ENCODE measurements at places on chromosomes 3 and 15. TPM values are rescaled to one million over a fixed set of nuclear protein-coding genes. Genes with fewer than 3 reads are reported as not detected.

DNA sequence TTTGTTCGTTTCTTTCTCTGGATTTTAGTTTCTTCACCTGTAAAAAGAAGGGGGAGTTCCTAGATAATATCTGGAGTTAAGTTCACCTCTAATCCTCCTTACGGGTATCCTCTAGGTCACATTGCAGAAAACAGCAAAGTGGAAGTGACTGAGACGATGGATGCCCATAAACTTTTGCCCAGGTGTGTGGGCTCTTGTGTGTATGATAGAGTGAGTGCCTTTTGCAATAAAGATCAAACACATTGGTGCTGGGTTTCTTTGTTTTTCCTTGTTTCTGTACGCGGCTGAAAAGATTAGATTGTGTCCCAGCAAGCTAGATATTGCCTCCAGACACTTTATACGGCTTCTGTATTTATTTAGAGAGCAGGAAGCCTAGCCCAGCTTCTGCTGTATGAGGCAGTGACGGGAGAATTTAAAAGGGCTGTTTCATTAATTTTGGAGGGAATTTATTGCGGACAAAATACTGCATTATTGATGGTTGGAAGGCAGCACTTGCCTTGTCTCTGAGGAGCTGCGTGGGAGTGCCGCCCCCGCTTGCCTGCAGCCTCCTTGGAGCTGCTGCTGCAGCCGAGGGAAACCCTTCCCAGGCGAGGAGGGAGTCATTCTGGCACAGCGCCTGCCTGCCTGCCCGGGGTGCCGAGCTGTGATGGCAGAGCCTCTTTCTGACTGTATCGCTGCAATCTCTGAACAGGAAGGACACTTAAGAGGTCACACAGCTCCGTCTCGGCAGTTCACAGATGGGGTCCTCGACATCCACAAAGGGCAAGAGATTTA is 38.5 kb downstream of the PYDC2 start:
- H3K4me3 ChIP-seq, result no peak overlapping the region
- H3K36me3 ChIP-seq, result no peaks in the 10 kb centered on the region
- no peaks in the 10 kb centered on the region for H3K4me1 ChIP-seq
- no peak overlapping the region for H3K27ac ChIP-seq
- peaks cover 12% of the 10 kb centered on the region for H3K27me3 ChIP-seq

DNA sequence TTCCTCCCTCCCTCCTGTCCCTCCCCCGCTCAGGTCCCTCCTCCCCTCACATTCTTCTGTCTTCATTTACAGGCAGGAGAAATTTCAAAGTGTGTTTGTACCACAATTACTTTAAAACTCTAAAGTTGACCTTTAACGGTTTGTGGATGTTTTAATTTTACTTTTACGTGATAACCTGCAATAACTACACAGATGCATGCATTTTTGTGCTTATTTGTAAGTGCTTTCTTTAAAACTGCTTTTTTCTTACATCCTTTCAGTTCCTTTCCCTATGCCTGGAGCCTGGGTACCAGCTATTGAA is 51.8 kb upstream of the CGNL1 start:
- peaks cover 15% of the 10 kb centered on the region for H3K4me1 ChIP-seq
- no peak overlapping the region for H3K4me3 ChIP-seq
- no peak overlapping the region for H3K27ac ChIP-seq
- no peaks in the 10 kb centered on the region for H3K36me3 ChIP-seq
- H3K27me3 ChIP-seq, result peaks cover under 1% of the 10 kb centered on the region
- no peak for DNase-seq

GRCh38 chr15:49185473-49185872 is 15.4 kb downstream of the GALK2 start:
- H3K4me3 ChIP-seq, result no peak overlapping the region
- no peak overlapping the region for H3K27ac ChIP-seq
- peaks cover 13% of the 10 kb centered on the region for H3K4me1 ChIP-seq
- H3K27me3 ChIP-seq, result no peaks in the 10 kb centered on the region

- H3K4me3 ChIP-seq, result peak overlapping the region; percentile 75
- peaks cover 52% of the 10 kb centered on the region for H3K36me3 ChIP-seq
- DNase-seq, result no peak
Observed at GRCh38 chr15:85692873-85693272, 101.9 kb downstream of the KLHL25 start.

GRCh38 chr15:29220852-29221251 is 48.8 kb downstream of the NSMCE3 start:
- H3K27me3 ChIP-seq, result peaks cover 9% of the 10 kb centered on the region
- H3K36me3 ChIP-seq, result no peaks in the 10 kb centered on the region
- no peak overlapping the region for H3K4me3 ChIP-seq

DNA sequence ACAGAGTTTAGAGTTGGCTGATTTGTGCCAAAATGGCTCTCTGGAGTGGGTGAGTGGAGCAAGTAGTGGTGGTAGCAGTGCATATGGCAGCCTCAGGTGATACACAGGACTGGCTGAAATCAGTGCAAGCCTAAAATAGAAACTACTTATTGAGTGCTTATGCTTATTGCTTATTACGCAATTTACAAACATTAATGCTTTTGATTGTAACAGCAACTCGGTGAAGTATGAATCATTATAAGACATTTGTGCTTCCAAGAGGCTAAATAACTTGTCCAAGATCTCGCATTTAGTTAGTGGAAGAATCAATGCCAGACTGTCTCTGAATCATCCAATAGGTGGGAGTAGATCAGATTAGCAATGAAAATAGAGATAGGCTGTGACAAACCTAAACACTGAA is 353.8 kb downstream of the NAALADL2 start:
- H3K27me3 ChIP-seq, result no peaks in the 10 kb centered on the region
- H3K27ac ChIP-seq, result no peak overlapping the region
- H3K4me1 ChIP-seq, result no peaks in the 10 kb centered on the region
- no peak for DNase-seq
- H3K36me3 ChIP-seq, result no peaks in the 10 kb centered on the region
- H3K4me3 ChIP-seq, result no peak overlapping the region

DNA sequence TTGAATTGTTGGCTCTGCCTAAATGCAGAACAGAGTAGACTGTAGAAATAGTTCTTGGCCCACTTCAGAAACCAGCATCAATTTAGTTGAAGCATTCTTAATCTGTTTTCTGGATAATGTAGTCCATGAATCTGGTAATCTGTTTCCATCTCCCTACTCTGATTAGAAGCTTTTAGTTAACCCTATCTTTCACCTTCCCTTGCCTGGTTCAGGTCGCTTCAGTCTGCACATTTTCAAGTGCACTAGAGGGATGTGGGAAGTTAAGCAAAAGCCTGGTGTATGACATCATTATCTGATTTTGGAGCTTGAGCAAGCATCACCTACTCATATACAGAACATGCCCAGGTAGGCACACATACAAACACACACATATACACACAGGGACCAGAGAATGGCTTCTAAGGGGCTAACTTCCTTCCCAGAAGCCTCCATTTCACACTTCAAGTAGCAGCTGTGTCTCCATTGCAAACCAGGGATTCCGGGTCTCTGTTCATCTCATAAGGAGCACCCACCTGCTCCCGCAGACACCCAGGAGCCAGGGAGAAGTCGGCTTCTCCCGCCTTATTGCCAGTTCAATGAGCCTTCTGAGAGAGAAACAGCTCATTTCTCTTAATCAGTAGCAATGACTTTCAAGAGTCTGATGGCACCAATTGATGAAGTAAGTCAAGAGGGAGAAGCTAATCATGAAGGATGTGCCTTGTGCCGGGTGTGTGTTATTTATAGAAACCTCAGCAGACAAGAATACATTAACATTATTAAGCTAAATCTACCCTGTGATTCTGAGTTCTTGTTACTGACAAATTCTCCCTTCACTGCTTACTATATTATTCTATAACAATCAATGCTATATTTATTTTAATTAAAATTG is 347.9 kb upstream of the STAC start:
- no peaks in the 10 kb centered on the region for H3K36me3 ChIP-seq
- no peak overlapping the region for H3K27ac ChIP-seq
- no peak for DNase-seq
- no peak overlapping the region for H3K4me3 ChIP-seq
- H3K27me3 ChIP-seq, result no peaks in the 10 kb centered on the region

GRCh38 chr3:19457449-19457848 is 309.1 kb downstream of the KCNH8 start:
- no peak overlapping the region for H3K4me3 ChIP-seq
- peaks cover 63% of the 10 kb centered on the region for H3K36me3 ChIP-seq
- no peaks in the 10 kb centered on the region for H3K4me1 ChIP-seq
- DNase-seq, result no peak

DNA sequence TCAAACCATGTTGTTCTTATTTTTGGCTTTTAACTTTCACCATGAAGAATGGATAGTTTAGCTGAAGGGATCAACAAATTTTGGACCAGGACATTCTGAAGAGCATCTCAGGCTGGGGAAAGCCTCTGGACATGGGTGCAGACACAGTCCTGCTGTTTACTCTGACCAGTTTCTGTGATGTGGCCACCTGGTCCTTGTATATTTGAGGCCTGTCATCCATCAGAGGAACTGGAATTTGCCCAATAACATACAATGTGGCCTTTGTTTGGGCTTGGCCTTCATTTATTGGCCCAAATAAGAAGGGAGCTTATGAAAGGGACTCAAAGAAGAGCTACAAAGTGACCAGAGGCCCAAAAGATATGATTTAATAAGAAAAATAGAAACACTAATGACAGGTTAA is 127.9 kb downstream of the MYRIP start:
- H3K36me3 ChIP-seq, result no peaks in the 10 kb centered on the region
- peaks cover 3% of the 10 kb centered on the region for H3K27me3 ChIP-seq
- H3K4me3 ChIP-seq, result no peak overlapping the region
- no peaks in the 10 kb centered on the region for H3K4me1 ChIP-seq
- no peak overlapping the region for H3K27ac ChIP-seq

- H3K4me3 ChIP-seq, result no peak overlapping the region
- no peaks in the 10 kb centered on the region for H3K36me3 ChIP-seq
- no peaks in the 10 kb centered on the region for H3K27me3 ChIP-seq
- no peak for DNase-seq
- no peak overlapping the region for H3K27ac ChIP-seq
Observed at GRCh38 chr3:144162042-144162441, 190.4 kb downstream of the DIPK2A start.

DNA sequence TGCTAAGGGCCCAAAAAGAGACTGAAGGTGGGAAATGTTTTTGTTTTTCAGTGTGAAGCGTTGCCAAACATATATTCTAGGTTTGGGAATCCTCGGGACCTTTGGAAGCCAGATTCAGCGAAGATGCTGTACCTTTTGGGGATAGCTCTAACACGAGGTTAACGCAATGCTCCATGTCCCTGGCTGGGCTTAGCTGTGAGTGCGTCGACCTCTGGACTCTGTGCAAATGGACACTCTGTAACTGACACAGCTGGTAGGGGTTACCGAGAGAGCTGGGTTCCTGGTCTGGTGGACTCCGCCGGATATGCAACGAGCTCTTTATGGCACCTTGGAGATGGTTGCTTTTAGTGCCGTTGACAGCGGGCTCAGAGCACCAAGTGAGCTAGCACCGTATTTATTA is 724 bp upstream of the SH3GL3 start:
- H3K27ac ChIP-seq, result no peak overlapping the region
- no peaks in the 10 kb centered on the region for H3K36me3 ChIP-seq
- no peak for DNase-seq
- peaks cover 11% of the 10 kb centered on the region for H3K4me1 ChIP-seq

The ACVR2B gene
- 1.4 TPM for total RNA-seq

The PPARG gene
- total RNA-seq, result 0.24 TPM

The C2CD4A gene
- total RNA-seq, result not detected

The GASK1A gene
- total RNA-seq, result not detected

The CD276 gene
- not detected for total RNA-seq

The FANCD2 gene
- 31.4 TPM for total RNA-seq

The UBA7 gene
- 216 TPM for total RNA-seq
